ENCODE measurements at places on chromosomes 5 and 9. TPM values are rescaled to one million over a fixed set of nuclear protein-coding genes. Genes with fewer than 3 reads are reported as not detected.

DNA sequence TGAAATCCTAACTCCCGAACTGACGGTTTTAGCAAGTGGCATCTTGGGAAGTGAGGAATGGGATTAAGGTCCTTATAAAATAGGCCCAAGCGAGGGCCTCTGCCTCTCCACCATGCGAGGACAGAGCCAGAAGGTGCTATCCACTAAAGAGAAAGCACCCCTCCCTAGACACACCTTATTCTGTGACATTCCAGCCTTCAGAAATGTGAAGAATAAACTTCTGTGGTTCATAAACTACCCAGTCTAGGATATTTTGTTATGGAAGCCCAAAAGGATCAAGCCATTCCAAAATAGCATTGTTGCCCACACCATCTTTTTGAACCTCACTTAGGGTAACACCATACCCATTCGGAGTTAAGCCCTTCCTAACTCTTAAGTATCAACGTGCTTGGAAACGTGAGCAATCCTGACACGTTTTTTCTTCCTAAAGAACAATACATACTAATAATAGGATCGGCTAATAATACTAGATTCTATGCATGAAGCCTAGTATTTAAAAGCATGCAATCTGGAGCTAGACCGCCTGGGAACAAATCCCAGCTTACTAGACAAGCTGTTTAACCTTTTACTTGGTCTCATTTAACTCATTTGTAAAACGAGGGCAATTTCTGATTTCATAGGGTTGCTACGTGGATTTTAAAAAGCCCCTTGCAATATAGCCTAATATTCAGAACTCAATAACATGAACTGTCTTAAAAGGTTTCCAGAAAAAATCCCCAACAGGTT is 1.1 kb upstream of the SMC2 start:
- DNase-seq = no peak

- no peak for DNase-seq
Measured at GRCh38 chr9:106893088-106893487, 30.1 kb downstream of the ZNF462 start.

DNA sequence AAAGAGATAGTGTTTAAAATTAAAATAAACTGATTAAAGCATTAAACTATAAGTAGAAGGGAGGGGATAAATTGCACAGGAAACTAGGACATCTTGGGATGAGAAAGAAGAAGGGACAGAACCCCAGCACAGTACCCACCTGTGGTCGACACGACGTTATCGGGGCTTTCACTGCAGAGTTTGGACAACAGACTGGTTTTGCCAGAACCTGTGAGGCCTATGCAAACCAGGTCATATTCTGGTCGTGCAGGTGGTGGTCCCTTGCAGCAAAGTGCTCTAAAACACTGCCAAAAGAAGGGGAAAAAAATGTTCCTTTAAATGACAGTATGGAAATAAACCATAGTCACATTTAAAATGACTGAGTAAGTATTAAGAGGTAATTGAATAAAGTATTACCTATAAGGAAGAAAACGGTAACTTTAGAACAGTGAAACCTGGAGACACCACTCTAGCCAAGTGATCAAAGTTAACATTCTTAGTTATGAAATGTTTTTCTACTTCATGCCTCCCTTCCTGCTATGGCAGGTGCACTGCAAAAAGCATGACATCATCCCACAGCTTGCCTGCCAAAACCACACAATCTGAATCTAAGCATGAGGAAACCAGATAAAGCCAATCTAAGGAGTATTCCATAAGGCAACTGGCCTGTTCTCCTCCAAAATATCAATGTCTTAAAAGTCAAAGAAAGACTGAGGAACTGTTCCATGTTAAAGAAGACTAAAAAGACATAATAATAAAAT is 138.6 kb downstream of the ARL15 start:
- DNase-seq = no peak

DNA sequence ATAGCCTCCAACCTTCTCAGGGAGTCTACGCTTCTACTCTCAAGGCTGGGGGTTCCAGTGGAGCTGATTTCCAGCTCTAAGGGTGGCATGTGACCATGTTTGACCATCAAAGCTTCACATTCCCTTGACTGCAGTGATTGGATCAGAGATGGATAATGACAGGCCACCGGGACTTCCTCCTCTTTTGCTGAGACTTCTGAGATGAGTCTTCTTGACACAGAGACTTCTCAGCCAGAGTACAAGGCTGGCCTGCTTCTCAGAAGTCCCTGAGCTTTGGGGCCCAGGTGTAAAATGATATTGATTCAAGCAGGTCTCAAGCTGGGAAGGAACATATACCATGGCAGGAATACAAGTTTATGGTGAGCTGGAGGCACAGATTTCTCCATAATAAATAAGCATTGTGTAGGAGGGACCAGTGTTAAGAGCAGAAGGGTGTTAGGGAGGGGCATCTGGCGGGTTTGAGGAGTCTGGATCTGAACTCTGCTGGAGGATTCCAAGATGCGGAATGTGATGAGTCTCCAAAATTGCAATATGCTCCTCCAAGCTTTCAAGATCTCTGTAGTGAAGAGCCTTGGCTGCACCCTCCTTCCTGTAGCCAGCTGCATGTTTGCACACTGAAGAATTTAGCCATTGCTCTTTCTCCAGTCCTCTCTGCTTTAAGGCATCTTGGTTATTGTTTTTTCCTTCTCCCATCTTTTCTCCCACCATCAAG is 41.7 kb upstream of the HSD17B4 start:
- no peak for DNase-seq

SH3PXD2B gene
- total RNA-seq = 46.2 TPM

DNA sequence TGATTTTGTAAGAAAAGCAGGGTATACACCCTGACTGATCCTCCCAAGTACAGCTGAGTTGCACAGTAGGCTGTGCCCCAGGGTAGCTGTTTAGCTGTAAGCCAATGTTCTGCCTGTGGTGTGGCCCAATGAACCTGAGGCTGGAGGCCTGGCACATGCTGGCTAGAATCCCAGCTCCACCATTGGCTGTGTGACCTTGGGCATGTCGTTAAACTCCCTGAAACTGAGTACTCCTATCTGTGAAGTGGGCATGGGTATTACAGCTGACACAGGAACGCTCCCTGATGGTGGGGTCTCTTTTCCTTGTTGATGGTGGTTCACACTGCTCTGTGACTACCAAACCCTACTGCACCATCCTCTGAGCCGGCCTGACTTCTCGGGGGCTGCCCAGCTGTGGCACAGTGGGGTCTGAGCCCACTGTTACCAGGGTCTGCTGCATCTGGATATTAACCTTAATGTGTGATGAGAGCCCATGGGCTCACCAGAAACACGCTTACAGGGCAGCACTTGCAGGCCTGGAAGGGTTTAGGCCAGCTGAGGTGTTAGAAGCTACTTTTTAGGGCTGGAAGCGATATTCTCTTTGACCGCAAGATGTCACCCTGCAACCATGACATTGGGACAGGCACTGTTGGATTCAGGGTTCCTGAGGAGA is 7.0 kb upstream of the GADD45G start:
- DNase-seq = no peak

Measured in upper lobe of right lung (tissue), 1 donor.